WTC11 (cell line): ENCODE measurements at places on chromosomes 6 and 20. TPM values are rescaled to one million over a fixed set of nuclear protein-coding genes. Genes with fewer than 3 reads are reported as not detected.

GRCh38 chr20:35615667-35616464 is at the start of gene SPAG4:
Gene SPAG4 (plus strand): TSS chr20:35615829. CDS start chr20:35616004, 175 bp downstream.
- H3K36me3 ChIP-seq = no peaks in the 10 kb centered on the region
- H3K27me3 ChIP-seq = peaks cover 33% of the 10 kb centered on the region
- H3K4me3 ChIP-seq = peak within 1 kb of the TSS; percentile 89
- peak; percentile 100 for DNase-seq

KIF6 gene
- 0.53 to 0.92 TPM (median 0.57 TPM) in 3 replicates for total RNA-seq

DNA sequence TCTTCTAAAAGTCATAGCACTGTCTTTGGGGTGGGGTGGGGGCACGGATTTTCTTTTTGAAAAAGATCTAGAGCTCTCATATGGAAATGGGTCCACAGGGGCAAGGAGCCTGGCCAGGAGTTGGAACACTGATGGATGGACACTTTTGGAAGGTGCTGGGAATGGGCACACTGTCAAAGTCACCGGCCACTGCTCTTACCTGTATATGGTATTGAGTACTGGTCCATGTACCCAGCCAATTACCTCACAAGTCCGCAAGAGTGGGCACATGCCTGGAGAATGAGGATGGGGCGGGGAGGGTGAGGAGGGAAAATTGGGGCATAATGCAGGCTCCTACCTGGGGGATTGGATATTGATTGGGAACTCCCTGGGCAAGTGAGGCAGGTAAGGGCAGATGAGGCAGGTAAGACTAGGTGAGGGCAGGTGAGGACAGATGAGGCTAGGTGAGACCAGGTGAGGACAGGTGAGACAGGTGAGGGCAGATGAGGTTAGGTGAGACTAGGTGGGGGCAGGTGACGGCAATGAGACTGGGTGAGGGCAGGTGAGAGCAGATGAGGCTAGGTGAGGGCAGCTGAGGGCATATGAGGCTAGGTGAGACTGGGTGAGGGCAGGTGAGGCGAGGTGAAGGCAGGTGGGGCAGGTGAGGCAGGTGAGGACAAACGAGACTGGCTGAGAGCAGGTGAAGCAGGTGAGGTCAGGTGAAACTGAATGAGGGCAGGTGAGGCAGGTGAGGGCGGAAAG is 167.9 kb downstream of the NRN1 start:
- no peak for DNase-seq
- peaks cover 66% of the 10 kb centered on the region for H3K27me3 ChIP-seq
- peaks cover 7% of the 10 kb centered on the region for H3K36me3 ChIP-seq
- no peak overlapping the region for H3K4me3 ChIP-seq

GRCh38 chr6:5361396-5361795 is 100.1 kb downstream of the FARS2 start:
- no peak for DNase-seq
- no peak overlapping the region for H3K27ac ChIP-seq
- H3K4me1 ChIP-seq = no peaks in the 10 kb centered on the region
- H3K36me3 ChIP-seq = no peaks in the 10 kb centered on the region
- no peaks in the 10 kb centered on the region for H3K27me3 ChIP-seq
